ENCODE measurements at places on chromosomes 16 and 17. TPM values are rescaled to one million over a fixed set of nuclear protein-coding genes. Genes with fewer than 3 reads are reported as not detected.

The WSCD1 gene
- 6.0 TPM for total RNA-seq

The TBC1D3D gene
- total RNA-seq, result not detected

The TCAP gene
- 1.3 TPM for total RNA-seq

The SPATA32 gene
- not detected for total RNA-seq

The CX3CL1 gene
- total RNA-seq, result 3.3 TPM

DNA sequence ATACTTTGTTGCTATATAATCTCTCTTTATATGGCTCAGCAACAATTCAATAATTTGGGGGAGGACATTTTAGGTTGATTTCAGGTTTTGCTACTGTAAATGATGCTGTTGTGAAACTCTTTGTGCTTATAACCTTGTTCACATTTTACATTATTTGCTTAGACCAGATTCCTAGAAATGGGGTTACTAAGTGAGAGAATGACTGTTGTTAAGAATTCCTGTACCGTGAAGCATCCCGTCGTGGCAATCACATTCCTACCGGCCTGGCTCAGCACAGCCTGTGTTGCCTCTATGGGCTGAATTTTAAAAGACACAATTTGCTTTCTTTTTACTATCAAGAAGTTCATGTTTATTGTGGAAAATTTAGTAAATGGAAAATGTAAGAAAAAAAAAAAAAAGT is 31.4 kb downstream of the B9D1 start:
- no peaks in the 10 kb centered on the region for H3K27me3 ChIP-seq
- H3K4me3 ChIP-seq, result no peak overlapping the region

DNA sequence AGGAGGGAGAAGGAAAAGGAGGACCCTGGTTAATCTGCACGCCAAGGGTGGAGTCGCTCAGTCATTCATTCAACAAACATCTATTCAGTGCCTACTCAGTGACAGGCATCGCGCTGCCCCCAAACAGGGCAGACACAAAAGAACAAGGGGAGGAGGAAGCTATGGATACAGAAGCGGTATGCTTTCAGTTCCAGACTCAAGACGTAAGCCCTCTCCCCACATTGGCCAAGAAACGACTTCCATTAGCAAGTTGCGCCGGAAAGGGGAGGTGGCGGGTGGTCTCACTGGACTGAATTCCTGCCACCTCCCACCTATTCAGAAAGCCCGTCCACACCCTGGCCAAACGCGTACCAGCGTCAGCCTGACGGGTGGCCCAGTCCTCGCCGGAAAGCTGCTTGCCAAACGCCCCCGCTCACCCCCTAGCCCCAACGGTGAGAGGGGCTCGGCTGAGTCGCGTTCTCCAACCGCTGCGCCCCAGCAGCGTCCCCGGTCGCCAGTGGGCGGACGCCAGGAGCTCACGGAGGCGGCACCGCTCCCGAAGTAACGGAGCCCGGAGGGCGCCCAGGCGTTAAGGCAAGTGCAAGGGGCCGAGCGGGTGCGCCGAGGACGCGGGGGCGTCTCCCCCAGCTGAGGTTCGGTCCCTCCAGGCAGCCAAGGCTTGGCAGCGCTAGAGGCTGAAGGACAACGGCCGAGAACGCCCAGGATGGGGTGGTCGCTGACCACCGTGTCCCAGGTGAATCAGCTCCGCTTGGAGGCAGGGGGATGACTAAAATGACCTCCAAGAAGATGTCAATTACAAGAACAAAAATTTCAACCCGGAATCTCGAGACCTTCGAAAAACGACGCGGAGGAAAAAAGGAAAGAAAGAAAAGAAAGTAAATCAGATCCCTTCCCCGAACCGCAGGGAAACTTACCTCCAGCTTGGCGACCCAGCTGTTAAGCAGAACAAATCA is 470.7 kb downstream of the SOX9 start:
- H3K27me3 ChIP-seq, result peaks cover 9% of the 10 kb centered on the region
- H3K4me3 ChIP-seq, result no peak overlapping the region
- H3K27ac ChIP-seq, result no peak overlapping the region
- H3K4me1 ChIP-seq, result peaks cover 15% of the 10 kb centered on the region
- no peak for DNase-seq

GRCh38 chr16:23922406-23922805 is 86.6 kb downstream of the PRKCB start:
- no peak overlapping the region for H3K27ac ChIP-seq
- no peaks in the 10 kb centered on the region for H3K4me1 ChIP-seq
- H3K27me3 ChIP-seq, result no peaks in the 10 kb centered on the region
- no peak overlapping the region for H3K4me3 ChIP-seq
- DNase-seq, result no peak

DNA sequence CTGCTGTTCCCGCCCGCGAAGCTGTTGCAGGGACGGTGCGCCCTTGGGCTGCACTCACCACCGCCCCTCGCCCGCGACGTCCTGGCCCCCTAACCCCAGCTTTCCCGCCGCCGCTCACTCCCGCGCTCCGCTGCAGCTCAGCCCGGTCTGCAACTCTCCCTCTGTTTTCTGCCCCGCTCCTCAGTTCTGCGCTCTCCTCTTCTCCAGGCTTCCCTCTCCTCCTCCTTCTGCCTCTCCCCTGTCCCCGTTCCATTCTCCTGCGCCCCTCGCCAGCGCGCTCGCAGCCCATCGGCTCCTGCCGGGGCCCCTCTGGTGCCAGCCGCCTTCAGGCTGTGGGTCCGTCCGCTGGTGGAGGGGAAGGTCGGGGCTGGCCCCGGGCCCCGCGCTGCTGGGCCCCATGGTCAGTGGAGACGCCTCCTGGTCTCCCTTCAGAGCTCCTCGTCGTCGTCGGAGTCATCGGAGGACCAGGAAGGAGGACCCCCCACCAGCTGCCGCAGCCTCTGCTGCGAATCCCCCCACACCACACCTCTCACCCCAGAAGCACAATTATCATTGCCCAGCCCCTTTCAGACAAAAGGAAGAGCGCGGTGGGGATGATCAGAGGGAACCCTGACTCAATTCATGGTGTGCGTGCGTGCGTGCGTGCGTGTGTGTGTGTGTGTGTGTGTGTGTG is 223.2 kb upstream of the FOXF1 start:
- no peaks in the 10 kb centered on the region for H3K27me3 ChIP-seq
- H3K36me3 ChIP-seq, result no peaks in the 10 kb centered on the region
- no peaks in the 10 kb centered on the region for H3K4me1 ChIP-seq
- no peak overlapping the region for H3K4me3 ChIP-seq
- H3K27ac ChIP-seq, result no peak overlapping the region

- H3K27me3 ChIP-seq, result no peaks in the 10 kb centered on the region
- H3K4me1 ChIP-seq, result peaks cover 4% of the 10 kb centered on the region
- no peaks in the 10 kb centered on the region for H3K36me3 ChIP-seq
- DNase-seq, result no peak
- H3K27ac ChIP-seq, result no peak overlapping the region
Observed at GRCh38 chr17:78110363-78111015, 18.1 kb downstream of the TMC6 start.

DNA sequence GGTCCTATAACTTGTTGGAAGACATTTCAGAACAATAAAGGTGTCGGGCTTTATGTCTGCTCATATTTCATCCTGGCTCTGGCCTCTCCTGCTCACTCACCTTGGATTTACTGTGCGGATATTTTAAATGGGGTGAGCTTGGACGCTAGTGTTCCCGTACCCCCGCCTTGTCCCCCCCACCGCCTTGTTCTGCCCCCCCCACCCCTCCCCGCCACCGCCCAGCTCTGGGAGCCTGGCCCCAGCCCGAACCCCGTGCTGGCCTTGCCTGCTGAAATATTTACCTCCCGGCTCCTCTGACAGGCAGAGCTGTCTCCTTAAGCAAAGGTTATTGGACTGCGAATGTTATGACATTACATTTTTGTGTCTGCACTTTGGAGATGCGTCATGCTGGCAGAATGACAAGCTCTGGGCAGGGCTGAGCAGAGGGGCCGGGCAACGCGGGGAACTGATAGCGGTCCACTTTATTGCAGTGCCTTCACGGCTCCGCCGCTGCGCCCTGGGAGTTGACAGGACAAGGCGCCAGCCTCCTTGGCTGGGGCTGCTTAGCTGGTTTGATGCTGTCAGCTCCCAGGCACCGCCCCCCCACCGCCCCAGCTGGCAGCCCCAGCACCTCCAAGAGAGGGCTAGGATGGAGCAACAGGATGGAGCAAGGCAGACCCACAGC is 222.5 kb upstream of the GSE1 start:
- H3K4me1 ChIP-seq, result peaks cover 6% of the 10 kb centered on the region
- H3K4me3 ChIP-seq, result no peak overlapping the region
- no peaks in the 10 kb centered on the region for H3K36me3 ChIP-seq

GRCh38 chr17:76248013-76248782 is 7.9 kb upstream of the RNF157 start:
- no peak overlapping the region for H3K27ac ChIP-seq
- H3K27me3 ChIP-seq, result no peaks in the 10 kb centered on the region
- no peaks in the 10 kb centered on the region for H3K4me1 ChIP-seq

DNA sequence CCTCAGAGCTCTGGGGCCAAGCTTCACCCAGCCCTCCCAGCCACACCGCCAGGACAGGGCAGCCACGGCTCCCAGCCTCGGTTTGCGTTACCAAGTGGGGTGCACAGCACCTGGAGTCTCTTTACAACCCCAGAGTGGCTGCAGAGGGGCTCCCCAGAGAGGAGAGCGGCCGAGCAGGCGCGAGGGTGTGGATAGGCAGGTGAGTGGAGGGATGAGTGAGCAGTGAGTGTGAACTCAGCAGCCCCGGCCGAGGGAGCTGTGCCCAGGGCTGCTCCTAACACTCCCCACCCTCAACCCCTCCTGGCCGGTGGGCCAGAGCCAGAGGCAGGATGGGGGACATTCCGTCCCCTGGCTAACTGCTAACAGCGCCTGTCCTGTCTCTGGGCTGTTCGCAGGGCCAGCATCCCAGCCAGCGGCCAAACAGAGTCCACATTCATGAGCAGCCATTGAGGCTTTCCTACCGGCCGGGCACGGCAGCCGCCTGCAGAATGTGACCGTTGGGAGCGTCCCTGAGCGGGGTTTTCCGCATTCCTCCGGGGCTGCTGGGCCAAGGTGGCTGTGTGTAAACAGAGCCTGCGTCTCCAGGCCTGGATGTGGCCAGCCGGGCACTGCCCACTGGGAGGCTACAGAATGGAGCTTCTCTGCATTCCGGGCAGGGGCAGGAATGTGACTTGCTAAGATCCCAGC is 5.3 kb downstream of the ZNF469 start:
- peak; percentile 71 for DNase-seq
- peaks cover 20% of the 10 kb centered on the region for H3K4me1 ChIP-seq
- H3K4me3 ChIP-seq, result no peak overlapping the region

DNA sequence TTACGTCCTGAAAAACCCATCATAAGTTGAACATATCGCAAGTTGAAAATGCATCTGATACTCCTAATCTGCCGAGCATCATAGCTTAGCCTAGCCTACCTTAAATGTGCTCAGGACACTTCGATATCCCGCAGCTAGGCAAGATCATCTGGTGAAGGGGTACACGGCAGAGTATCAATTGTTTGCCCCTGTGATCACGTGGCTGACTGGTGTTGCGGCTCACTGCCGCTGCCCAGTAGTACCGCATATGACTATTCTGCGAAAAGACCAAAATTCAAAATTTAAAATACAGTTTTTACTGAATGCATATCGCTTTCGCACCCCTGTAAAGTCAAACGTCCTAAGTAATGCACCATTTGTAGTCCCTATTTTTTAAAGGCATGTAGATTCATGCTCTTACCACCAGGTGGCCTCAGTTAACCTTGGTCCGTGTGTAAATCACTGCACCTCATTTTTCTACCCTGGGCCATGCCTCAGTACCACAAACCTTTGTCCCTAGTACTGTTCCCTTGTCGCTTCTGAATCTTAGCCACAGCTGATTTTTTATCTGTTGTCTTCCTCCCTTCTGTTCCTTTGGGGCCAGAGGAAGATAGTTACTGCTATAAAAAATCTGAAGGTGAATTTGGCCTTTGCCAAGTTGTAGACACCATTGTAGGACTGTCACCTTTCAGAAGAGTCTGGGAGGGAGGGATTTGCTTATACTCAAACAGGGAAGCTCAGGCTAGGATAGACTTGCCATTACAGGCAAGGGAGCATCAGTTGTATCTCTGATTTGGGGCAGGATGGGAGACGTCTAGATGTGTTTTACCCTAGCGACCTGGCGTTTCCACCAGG is 34.4 kb downstream of the WWP2 start:
- H3K4me1 ChIP-seq, result no peaks in the 10 kb centered on the region
- H3K4me3 ChIP-seq, result no peak overlapping the region
- no peaks in the 10 kb centered on the region for H3K27me3 ChIP-seq
- peaks cover 11% of the 10 kb centered on the region for H3K36me3 ChIP-seq

- no peaks in the 10 kb centered on the region for H3K36me3 ChIP-seq
- H3K27ac ChIP-seq, result no peak overlapping the region
- no peaks in the 10 kb centered on the region for H3K27me3 ChIP-seq
- H3K4me3 ChIP-seq, result no peak overlapping the region
- no peaks in the 10 kb centered on the region for H3K4me1 ChIP-seq
Observed at GRCh38 chr17:14321476-14321949, 20.6 kb downstream of the HS3ST3B1 start.

DNA sequence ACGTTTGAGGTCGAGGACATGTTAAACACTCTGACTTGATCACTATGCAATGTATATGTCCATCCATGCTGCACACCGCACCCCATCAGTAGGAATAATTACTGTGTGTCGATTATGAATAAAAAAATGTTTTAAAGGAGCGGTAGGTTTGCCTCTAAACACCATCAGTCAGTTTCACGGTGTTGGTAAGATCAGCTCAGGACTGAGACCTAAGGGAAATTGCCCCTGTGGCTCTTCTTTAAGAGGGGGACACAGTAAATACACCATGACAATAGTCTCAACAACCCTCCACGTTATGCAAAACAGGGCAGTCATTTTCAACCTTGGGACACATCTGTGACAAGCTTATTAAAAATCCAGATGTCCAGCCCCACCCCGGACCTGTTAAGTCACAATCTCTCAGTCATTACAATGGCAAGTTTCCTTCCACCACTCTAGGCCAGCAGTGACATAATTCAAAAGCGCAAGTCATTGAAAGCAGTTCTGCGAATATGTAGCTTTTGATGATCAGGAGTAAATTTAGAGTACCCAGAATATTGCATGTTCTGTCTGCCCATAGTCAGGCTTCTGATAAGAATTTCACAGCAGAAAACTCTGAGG is 1.2 kb downstream of the ATMIN start:
- H3K27ac ChIP-seq, result no peak overlapping the region
- H3K4me1 ChIP-seq, result peaks cover 24% of the 10 kb centered on the region
- H3K4me3 ChIP-seq, result peak overlapping the region; percentile 59
- no peaks in the 10 kb centered on the region for H3K27me3 ChIP-seq
- no peak for DNase-seq

DNA sequence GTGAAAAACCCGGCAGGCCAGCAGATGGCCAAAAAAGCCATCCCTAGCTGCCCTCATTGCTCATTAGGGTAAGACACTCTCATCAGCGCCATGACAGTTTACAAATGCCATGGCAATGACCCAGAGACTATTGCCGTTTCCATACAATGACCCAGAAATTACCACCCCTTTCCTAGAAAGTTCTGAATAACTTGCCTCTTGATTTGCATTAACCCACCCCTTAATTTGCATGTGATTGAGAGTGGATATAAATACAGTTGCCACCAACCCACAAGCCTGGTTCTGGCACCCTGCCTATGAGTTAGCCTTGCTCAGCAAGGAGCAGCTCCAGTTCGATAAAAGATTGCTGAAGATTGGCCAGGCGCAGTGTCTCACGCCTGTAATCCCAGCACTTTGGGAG is 16.1 kb upstream of the C16orf54 start:
- H3K27me3 ChIP-seq, result no peaks in the 10 kb centered on the region
- no peaks in the 10 kb centered on the region for H3K36me3 ChIP-seq
- DNase-seq, result no peak
- H3K4me3 ChIP-seq, result no peak overlapping the region
